ENCODE measurements at places on chromosomes 5 and 9.

GRCh38 chr5:1436036-1436435, 9.2 kb downstream of the SLC6A3 start:
- DNase-seq, result no peak

DNA sequence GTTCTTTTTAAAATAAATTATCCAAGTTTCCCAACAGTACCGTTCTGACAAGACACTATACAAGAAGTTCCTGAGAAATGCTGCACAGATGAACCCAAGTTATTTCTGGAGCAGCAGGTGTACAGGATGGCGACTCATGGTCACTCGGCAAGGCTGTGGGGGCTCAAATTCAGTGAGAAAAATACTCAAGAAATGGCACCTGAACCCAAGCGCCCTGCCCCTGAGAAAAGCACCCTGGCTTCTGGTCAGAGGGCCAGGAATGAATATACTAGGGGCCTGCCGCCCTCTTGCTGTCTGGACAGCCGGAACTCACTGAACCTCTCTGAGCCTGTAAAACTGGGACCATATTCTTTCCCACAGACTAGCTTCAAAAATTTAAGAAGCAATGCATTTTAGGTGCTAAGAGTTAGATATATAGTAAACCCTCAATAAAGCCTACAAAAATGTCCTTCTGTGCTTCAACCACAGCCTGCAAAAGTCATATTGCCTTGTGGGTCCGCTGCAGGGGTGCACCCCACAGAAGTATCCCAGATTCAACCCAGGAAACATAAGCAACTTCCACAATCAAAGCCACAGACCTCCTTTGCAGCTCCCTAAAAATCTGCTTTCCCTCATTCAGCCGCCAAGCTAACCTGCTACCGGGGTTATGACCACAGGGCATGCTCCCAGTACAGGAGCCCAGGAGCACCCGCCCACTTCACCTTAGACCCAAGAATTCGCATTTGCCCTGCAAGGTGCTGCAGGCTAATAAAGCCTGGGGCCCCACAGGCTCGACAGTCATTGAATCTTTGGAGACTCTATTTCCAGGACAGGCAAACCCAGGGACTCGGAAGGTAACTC, 1.4 kb downstream of the RAPGEF1 start:
- no peak for DNase-seq

- DNase-seq, result no peak
Measured at GRCh38 chr5:88675708-88676636, 207.0 kb downstream of the MEF2C start.

DNA sequence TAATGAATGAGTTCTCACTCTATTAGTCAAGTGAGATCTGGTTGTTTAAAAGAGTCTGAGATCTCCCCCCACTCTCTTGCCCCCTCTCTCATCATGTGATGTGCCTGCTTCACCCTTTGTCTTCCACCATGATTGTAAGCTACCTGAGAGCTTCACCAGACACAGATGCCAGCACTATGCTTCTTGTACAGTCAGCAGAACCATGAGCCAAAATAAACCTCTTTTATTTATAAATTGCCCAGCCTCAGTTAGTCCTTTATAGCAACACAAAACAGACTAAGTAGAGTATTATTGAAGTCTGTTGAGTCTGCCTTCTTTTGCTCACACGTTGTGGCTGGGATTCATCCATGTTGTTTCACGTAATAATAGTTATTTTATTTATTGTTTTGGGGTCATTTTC, 14.3 kb downstream of the CYSTM1 start:
- no peak for DNase-seq

DNA sequence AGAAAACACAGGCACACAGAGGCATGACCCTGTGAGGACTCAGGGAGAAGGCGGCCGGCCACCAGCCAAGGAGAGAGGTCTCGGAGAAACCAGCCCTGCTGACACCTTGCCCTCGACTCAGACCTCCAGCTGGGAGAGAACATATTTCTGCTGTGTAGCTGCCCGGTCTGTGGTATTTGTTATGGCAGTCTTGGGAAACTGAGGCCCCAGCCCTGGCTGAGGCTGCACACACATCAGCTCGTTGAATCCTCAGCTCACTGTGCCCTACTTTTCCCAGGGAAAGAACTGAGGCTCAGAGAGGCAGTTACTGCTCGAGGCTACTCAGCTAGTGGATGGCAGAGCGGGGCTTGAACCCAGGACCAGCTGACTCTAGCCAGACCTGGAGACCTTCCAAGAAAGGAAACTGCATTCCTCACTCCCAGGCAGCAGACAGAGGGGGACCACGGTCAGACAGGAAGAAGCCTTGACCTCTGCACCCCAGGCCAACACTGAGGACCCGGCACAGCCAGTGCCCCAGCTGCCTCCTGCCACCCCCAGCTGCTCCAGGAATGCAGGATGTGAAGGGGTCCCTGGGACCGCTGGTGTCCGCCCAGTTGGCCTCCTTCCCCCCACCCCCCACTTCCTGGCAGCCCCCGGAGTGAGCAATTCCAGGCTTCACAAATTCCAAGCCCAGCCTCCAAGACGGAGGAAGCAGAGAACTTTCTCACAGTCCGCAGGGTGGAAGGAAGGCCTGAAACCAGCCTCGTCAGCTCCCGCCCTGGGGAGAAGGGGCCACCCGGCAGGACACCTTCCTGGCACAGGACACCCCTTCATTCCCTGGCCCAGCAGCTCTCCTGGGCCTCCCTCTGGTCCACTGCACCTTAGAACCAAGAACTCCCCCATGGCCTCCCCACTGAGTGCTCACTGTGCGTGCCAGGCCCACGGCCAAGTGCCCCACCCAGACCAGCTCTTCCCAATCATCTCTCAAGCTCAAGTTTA, 69.9 kb downstream of the LRSAM1 start:
- no peak for DNase-seq

DNA sequence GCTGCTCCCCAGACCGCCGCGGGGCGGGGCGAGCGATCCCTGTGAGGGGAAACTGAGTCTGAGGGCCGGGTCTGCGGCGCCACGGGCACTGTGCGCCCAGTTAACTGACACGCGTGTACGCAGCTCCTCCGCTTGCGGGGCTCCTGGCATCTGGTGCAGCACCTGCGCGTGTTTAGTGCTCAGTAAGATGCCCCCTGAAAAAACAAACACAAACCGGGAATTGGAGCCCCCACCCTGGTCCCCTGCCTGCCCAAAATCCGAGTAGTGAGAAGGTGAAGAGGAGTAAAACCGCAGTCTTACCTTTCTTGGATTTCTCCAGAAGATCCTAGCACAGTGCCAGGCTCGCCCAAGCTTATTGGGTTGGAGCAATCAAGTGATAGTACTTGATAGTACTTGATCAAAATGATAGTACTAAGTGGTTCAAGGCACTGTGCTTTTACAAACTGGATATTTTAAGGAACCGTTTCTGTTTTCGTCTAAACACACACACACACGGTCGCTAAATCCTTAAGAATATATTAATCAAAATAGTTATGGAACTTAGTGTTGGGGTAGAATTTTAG, 2.7 kb upstream of the TRAF1 start:
- no peak for DNase-seq

GRCh38 chr9:27085456-27085855, 23.6 kb upstream of the TEK start:
- no peak for DNase-seq

- DNase-seq, result no peak
Measured at GRCh38 chr9:81529556-81530193, 159.7 kb downstream of the TLE1 start.

DNA sequence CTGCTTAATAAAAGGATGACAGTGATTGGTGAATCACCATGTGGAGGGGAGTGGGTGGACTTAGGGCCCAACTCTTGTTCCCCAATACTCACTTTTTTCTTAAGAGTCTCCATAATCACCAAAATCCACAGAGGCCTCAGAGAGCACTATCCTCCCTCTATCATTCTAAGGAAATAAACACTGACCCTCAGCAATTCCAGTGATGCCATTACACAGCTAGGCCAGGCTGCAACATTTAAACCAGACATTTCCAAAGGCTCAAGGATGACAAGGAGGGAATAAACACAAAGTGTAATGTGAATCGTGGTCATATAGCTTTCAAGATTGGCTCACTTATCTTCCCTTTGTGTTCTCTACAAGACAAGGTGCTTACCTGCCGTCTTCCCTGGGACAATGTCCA, 2.4 kb upstream of the ARSI start:
- DNase-seq, result no peak

GRCh38 chr9:79034583-79034982, 537.2 kb upstream of the TLE4 start:
- no peak for DNase-seq

DNA sequence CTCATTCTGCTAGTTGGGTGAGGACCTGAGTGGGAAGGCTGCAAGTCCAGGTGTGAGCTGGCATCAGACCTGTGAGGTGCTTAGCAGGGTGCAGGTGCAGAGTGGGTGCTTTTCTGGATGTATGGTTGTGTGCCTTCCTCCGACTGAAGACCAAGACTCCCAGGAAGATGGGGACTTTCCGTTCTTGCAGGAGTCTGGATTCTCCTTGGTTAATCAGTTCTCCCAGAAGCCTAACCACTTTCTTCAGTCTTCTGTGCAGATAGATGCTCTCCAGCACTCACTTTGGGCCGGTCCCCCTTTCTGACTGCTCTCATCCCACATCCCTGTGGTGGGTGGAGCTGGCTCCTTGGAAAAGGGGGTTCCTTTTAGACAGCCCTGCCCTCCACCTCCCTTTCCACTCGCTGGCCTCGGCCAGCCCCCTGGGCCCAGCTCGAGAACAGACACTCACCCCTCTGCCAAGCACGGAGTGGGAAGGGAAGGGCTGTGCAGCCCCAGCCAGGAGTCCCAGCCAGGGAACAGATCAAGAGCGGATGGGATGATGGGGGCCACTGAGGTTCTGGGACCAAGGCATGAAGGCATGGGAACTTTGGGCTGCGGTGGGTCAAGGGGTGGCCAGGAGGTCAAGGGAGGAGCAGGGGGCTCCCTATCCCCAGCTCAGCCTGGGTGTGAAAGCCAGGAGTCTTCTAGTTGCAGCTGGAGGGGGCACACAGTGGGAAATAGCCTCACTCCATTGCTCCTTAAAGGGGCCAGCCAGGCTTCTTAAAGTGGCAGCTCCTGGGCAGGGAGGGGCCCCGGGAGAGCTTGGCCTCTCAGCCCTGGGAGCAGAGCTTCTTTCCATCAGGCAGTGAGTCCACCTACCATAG, 62.4 kb downstream of the FGF18 start:
- DNase-seq, result no peak

GRCh38 chr5:115069087-115069968, 100.4 kb downstream of the TRIM36 start:
- DNase-seq, result no peak

GRCh38 chr5:178576591-178577351, 13.4 kb downstream of the COL23A1 start:
- no peak for DNase-seq

DNA sequence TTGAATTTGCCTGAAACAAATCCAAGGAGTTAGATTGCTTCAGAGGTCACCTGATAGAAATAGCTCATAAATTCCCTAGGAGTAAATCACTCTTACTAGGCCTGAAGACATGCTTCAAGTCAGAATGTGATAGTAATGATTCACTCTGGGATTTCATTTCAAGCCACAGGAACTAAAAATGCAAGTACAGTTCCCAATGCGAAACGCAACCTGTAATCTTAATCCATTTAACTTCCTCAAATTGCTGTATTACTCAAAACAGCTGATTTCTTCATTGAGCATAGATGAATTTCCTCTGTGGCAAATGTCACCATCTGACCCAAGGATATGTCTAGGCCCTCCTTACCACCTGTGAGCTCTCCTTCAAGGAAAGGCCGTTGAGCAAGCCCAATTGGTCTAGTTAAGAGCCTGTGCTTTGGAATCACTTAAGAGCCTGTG, 32.1 kb upstream of the IL6ST start:
- DNase-seq, result no peak

DNA sequence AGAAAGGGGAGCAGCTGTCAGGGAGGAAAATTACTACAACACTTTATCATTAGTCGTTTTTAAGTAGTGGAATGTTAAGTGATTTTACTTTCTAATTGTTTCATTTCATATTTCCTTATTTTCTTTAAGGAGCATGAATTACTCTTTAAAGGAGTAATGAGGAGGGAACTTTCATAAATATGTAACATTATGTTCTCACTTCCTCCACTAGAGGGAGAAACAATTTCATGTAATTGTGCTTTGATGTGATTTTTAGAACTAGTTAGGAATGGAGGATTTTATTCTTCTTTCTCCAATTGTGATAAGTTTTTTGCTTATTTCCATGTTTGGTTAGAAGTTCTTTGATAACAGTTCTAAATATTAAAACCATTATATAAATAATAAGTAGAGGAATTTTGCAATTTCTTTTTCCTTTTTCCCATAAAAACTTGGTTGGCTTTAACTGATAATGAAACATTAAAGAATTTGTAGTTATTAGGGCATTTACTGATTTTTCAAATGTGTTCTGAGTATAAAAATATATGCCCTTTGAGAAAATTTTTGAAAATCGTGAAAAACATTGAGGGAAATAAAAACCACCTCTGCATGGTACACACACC, 25.6 kb downstream of the CEP78 start:
- DNase-seq, result no peak

- DNase-seq, result no peak
Measured at GRCh38 chr5:101364469-101364868, 461.4 kb upstream of the ST8SIA4 start.

DNA sequence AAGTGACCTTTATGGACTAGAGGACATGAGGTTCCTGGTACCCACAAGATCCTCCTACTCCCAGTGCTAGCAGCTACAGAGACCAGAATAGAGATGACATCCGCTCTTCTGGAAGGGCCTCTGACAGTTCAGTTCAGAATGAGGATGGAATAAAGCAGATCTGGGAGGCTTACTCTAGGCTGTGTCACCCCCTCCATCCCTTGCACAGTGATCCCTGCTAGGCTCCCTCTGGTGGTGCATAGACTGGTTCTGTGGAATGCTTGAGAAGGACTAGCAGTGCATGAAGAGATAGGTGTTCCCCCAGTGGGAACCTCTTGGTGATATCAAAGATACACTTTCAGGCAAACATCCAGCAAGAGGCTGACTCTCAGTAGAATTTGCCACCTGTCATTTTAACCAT, 83.0 kb downstream of the NPR3 start:
- no peak for DNase-seq

DNA sequence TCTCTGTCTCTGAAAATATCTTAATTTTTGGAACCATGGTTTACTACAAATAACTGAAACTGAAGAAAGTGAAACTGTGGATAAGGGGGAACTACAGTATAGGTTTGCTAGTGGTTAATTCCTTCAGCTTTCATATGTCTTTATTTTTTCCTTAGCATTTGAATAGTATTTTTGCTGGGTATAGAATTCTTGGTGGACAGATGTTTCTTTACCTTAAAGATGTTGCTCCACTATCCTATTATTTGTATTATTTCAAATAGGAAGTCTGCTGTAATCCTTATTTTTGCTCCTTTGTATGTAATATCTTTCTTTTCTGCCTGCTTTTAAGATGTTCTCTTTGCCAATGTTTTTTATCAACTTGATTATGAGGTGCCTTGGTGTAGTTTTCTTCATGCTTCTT, 152.9 kb upstream of the ISL1 start:
- no peak for DNase-seq

All from stimulated activated CD4-positive, alpha-beta T cell treated with anti-CD3 and anti-CD28 coated beads, Interleukin-1b, Interleukin-23, amount 100 ng/mL, for 1 hour (primary cell).